Right atrium auricular region (tissue), 2 donors: ENCODE measurements at places on chromosomes 5 and 9. TPM values are rescaled to one million over a fixed set of nuclear protein-coding genes. Genes with fewer than 3 reads are reported as not detected.
A peak's percentile ranks its signal among the peaks of the same experiment; 100 is the strongest.

DNA sequence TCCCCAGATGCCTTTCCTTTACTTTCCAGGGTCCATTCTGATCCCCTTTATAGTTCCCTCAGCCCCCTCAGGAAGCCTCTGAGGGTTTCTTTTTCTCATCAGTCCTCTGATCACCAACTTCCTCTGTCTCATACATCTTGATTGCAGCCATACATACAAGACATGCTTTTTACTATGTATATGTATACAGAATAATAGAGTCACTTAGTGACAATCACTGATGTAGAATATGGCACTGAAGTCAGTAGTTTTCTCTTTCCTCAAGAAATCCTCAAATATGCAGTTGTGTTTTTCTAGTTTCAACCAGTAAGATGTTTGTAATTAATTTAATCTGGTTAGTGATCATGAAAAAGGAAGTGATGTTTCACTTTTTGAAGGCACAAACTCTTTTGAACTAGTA, 364.1 kb downstream of the MAN2A1 start:
- DNase-seq = no peak

DNA sequence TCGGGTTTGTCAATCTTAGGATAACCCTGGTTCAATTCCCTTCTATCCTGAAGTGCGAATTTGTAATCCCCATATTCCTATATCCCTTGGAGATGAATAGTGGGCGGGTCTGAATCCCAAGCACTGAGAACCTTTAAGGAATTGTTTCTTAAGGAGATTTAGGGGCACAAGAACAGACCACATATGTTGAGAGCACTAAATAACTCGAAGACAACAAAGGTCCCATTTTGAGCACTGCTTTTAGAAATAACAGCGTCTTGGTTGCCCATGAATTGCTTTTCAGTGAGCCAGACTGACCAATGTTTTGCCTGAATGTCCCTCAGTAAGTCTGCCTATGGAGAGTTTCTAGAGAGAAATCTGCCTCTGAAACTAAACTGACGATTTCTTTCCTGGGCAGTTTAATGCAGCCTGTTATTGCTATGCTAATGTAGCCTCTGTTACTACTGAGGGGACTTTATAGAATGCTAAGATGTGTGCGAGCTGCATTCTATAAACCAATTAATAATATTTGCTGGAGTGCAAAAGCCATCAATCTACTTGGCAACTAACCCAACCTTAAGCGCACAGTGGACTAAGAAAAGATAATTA, 445.0 kb upstream of the DMAC1 start:
- no peak for DNase-seq

The PCDHGA9 gene
- total RNA-seq = 5.2 TPM

DNA sequence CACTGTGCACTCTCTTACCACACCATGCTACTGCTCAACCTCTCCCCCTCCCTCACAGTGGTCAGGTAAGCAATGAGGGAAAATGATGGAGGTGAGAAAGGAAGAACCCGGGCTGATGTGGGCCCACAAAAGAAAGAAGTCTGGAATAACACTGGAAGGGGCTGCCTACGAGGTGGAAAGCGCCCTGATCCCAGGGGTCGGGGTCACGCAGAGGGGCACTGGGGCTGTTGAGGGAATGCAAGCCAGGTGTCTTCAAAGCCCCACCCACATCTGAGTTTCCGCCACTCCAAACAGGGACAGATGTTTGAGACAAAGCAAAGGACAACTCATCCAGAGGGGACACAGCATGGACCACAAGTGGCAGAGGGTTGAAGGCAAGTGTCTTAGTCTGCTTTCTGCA, 4.2 kb downstream of the TNIP1 start:
- no peak for DNase-seq

DNA sequence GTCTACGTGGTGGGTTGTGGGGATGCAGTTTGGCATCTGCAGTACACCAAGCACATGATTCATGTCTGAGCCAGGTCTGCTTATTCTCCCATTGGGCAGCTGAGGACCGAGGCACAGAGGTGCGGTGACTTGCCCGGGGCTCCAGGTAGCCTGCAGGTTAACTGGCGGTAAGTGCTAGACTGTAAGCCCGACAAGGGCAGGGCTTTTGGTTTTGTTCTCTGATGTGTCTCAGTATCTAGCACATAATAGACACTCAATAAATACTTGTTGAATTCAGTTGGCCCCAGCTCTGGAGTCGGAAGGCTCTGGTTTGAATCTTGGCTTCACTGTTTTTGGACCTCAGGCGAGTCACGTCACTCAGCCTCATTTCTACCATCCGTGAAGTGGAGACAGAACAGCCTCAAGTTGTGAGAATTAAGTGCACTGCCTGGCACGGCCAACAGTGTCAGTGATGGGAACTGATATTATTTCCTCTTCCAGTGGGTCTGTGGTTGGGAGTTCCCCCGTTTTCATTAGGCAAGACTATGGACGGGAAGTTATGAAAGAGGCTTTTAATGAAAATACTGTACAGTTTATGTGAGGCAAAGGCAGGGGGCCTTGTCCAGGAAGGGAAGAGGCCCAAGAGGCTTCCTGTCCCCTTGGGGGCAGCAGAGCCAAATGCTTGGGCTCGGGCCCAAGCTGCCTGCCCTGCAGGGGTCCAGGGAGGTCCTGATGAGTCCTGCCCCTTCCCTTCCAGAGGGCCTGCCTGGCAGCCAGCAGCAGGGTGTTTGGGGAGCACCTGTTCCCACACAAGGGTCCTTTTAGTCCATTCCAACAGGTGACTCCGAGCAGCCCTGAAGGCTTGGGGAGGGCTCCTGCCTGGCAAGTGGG, 3.3 kb downstream of the PRELID1 start:
- DNase-seq = peak; percentile 62

The PCDHGA10 gene
- total RNA-seq = 3.1 TPM

The SLC6A18 gene
- not detected for total RNA-seq

The NR4A3 gene
- 15.8 TPM for total RNA-seq

The COL15A1 gene
- total RNA-seq = 38.2 TPM

DNA sequence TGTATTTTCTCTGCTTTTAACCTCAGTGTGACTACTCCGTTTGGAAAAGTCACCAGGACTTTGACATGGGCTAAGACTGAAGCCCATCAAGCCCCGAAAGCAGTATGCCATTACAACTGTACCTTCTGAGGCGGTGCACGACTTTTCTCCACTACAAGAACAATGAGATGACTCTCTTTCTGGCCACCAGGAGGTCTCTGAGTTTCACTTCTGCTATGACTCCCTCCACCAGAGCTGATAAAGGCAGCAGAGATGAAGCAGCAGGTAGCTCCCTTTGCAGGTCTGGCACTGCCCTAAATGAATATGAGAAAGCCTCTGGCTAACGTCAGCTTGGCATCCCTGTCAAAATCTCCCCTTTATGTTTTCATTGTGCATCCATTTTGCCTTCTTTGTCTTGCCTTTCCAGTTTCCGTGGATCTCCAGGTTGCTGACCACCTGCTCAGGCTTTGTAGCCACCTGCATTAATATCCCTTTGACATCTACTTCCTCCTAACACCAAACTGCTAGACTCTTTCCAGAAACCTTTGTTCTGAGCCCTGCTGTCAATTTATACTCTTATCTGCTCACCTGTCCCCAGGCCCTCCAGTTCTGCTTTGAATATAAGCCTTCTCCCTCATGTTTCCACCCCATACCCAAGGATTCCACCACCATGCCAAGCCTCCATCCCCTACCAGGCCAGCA, 221.7 kb downstream of the ZNF608 start:
- DNase-seq = no peak

DNA sequence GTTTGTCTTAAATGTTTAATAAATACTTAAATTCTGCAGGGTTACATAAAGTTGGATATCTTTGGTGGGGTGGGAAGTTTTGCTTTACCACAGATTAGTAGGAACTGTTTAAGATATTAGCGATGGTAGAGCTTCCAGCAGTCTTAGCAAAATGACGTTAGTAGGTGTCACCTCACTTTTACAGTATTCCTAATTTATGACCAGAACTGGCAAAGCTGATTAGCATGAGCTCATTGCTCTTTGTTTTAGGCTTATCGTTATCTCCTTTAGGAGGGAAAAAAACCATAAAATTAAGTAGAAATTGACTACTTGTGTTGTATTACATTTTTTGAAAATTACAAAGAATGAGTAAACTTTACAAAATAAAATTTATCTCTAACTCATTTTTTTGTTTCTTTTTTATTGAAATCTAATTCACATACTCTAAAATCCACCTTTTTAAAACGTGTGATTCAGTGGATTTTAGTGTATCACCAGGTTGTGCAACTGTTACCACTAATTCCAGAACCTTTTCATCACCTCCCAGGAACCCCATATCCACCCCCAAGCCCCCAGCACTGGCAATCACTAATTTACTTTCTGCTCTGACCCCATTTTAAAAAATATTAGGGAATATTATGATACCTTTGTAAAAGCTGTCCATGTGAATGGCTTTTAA, 129.5 kb downstream of the TRIO start:
- no peak for DNase-seq

GRCh38 chr9:2645569-2645968, 24.0 kb downstream of the VLDLR start:
- no peak for DNase-seq

DNA sequence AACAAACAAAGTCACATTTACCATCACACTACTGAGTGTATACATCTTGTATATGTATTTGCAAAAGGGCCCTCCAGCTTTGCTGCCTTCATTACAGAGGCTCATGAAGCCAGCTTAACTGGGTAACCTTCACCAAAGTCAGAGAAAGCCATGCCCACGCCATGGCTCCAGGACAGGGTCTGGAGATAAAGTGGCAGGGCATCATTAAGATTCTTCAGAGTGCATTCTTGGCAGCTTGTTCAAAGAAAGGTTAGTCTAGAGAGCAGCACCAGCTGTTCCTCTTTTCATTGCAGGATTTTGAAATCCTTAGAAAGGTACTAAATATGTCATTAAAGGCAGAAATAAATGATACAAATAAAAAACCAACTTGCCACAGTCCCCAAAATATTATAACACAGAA, 333.2 kb downstream of the NDUFS4 start:
- no peak for DNase-seq

DNA sequence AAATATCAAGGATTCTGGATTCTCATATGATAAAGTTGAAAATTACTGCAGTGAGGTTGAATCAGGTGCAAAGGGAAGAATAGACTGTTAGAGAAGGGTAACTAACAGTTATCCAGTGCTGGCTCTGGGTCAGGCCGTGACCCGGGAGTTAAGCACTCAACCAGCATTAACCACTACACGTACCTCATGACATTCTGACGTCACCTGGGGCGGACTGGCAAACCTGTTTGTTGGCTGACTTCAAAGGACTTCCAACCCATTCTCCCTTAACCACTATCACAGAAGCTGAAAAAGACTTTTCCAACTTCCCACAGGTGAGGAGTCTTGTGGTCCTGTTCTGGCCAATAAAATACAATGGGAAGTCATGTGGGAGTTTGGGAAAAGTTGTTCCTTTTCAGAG, 268.9 kb downstream of the ENC1 start:
- no peak for DNase-seq

- DNase-seq = no peak
Observed at GRCh38 chr5:34867660-34868059, 28.7 kb downstream of the TTC23L start.

DNA sequence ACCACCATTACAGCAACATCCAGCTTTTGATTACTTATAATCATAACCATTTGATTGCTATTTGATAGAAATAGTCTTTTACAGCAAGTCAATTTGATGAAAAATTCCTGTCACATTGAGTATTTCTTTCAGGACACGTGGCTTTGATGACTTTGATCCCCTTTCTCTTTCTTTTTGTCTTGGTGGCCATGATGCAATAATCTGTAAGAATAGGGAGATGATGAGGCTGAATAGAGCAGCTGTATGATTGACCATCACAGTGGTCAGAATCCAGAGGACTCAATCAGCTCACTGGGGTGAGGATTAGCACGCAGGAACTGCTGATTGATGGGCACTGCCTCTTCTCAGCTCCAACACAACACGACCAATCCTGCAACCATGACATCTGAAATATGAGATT, 262.7 kb downstream of the PARP8 start:
- no peak for DNase-seq

DNA sequence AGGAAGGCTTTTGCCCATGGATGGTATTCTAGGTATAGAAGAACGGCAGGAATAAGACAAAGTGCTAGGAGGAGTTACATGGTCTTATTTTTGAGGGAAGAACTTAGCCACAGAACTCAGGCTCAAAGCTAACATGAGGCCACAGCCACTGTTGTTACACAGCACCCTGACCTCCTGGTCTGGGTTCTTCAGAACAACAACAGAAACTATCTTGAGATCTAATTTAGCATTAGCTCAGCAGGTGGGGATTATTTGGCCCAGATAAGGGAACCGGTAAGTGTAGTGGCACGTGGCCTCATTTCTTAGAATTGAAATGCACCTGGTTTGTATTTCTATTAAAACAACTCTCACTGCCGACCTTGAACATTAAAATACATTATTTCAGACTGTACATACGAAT, 1168.7 kb upstream of the SEMA6A start:
- DNase-seq = no peak

GRCh38 chr9:133032171-133032570, 1.4 kb downstream of the GTF3C5 start:
- DNase-seq = no peak

GRCh38 chr5:31901807-31902530, 263.0 kb downstream of the PDZD2 start:
- DNase-seq = no peak

GRCh38 chr9:137279741-137280473, 2.4 kb downstream of the TOR4A start:
- no peak for DNase-seq

The NCS1 gene
- total RNA-seq = 26.1 TPM

- no peak for DNase-seq
Observed at GRCh38 chr5:151184316-151185042, 26.9 kb upstream of the ANXA6 start.

DNA sequence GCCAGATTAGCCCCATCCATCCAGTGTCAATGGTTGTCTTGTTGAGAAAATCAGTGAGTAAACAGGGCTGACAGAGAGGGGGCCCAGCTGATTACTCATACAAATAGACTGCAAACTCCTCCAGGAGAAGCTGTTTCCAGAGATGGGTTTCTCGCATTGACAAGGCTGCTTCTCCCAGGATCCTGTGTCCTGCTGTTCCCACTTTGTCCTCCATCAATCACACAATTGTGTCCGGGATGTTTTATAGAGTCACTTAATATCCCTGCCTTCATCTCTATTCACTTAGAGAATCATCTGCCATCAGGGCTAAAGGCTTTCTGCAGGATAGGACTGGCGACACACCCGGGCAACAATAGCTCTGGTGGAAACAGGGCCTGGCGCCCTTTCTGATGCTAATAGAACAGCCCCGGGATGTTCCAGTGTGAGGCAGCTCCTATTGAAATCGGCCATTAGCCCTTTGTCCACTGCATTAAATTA, 71.7 kb upstream of the TBCA start:
- DNase-seq = no peak

The PRDM9 gene
- not detected for total RNA-seq
